ENCODE measurements at places on chromosomes 2 and 18.

DNA sequence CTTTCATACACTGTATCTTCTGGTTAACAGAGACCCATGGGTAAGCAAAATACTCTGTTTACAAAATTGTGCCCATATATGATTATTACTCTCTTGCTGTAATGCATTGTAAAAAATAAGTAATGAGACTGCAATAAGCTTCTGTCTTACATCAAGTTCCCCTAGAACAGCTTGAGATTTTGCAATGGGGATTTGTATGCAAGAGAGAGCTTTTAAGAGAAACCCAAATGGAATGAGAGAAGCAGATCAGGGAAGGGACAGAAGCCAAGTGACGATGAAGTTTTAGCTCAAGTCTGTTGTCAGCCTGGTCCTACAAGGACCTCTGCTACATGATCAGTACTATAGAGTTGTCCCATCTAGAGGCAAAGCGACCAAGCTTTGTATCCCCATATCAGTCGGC, 218.1 kb upstream of the VWC2L start:
- no peak for DNase-seq

DNA sequence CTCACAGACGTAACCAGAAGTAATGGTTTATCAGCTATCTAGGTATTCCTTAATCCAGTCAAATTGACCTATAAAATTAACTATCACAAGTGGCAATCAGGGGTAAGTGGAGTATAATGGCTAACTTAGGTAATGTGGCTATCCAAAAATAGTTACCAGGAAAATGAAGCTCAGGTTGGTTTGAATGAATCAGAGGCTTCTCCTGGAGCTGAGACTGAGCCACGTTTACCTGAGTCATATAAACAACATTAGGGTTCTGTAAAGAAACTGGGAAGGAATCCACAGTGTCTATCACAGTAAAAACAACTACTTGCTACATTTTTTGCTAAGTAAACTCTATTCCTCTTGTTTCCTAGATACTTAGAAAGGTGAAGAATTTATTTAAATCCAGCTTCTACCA, 236.0 kb upstream of the SPHKAP start:
- DNase-seq, result no peak

DNA sequence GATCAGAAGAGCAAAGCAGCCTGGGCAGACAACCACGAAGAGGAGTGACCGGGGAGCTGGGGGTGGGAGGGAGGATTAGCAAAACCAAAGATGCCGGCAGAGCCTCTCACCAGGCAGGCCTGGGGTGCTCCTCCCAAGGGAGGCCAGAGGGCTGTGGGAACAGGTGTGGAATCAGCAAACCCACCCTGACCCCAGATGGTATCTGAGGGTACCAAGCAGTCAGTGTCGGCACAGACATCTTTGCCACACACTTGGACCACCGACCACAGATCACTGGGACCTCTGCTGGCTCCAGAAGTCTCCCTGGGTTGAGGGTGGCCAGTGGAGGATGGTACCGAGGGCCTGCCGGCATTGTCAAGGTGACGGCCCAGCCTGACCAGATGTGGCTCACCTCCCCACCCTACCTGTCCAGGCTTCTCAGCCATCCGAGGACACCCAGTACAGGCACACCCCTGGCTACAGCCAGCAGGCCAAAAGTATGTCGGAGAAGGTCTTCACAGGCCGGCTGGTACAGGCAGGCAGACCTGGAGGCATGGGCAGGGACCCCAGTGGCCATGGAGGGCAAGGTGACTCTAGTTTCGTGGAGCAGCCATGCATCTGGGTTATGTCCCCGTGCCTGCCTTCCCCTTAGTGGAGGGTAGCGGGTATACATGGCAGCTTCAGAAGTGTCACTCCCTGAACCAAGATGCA, 82.1 kb downstream of the UXS1 start:
- DNase-seq, result no peak

GRCh38 chr2:26550276-26551015, 72.5 kb upstream of the OTOF start:
- DNase-seq, result no peak

DNA sequence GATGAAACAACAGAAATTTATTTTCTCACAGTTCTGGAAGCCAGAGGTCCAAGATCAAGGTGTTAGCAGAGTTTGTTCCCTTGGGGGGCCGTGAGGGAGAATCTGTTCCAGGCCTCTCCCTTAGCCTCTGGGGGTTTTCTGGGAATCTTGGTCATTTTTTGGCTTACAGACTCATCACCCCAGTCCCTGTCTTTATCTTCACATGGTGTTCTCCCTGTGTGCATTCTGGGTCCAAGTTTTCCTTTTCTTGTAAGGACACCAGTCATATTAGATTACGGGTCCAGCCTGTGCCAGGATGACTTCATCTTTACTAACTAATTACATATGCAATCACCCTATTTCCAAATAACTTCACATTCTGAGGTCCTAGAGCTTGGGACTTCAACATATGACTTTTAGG, 292.5 kb upstream of the TRIB2 start:
- no peak for DNase-seq
